Renal cortex interstitium (tissue), 15 donors: ENCODE measurements at places on chromosomes 5 and 9.

DNA sequence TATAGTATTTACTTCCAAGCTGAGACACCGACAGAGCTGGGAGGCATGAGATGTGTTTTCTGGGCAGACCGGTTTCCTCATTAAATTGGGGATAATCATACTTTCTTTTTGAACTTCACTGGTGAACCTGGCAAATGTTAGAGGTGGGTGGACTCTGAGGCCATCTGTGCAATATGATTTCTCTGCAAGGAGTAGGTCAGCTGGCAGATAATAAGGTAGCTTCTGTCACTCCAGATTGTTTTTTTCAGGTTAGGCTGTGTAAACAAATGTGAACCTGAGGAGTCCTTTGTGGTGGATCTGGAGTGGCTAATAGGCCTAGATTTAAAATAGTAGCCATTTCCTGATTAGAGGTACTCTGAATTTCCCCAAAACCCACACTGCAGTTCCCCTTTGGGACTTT is 75.4 kb upstream of the S1PR3 start:
- DNase-seq = no peak

DNA sequence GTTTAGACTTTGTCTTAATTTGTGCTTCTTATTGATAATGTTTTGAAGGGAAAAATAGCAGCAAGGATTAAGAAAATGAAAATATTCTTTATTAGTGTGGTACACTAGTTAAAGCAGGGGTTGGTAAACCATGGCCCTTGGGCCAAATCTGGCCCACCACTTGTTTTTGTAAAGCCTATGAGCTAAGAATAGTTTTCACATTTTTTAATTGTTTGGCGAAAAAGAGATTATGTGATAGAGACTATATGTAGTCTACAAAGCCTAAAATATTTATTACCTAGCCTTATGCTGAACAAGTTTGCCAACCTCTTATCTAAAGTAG is 57.2 kb downstream of the KCNN2 start:
- DNase-seq = no peak

GRCh38 chr5:52015760-52016159 is 632.5 kb downstream of the ISL1 start:
- DNase-seq = no peak

- no peak for DNase-seq
Observed at GRCh38 chr5:161230221-161230620, 316.3 kb downstream of the GABRB2 start.

GRCh38 chr9:120872791-120873502 is 4.0 kb downstream of the PHF19 start:
- DNase-seq = no peak

DNA sequence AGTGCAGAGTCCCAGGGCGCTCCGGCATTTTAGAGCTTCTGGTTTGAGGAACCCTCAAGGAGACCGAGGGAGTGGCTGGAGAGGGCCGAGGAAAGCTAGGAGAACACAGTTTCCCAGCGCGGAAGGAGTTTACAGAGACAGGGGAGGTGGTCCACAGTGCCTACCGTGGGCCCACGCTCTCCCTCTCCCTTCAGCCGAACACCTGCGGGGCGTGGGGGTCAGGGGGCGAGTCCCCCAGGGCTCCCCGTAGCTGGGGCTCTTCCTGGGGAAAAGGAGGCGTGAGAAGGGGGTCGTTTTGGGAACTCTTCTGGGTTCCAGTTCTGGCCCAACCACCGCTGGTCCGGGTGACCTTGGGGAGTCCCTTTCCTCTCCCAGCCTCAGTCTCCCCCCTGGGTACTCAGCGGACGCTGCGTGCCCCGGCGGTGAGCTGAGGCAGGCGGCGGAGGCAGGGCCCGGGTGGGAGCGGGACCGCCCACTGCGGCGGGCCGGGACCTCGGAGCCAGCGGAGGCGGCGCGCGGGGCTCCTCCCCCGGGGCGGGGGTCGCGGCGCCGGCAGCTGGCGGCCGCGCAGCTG is 368 bp upstream of the FRMPD1 start:
- no peak for DNase-seq

GRCh38 chr9:116656501-116656971 is 30.6 kb upstream of the TRIM32 start:
- DNase-seq = no peak

DNA sequence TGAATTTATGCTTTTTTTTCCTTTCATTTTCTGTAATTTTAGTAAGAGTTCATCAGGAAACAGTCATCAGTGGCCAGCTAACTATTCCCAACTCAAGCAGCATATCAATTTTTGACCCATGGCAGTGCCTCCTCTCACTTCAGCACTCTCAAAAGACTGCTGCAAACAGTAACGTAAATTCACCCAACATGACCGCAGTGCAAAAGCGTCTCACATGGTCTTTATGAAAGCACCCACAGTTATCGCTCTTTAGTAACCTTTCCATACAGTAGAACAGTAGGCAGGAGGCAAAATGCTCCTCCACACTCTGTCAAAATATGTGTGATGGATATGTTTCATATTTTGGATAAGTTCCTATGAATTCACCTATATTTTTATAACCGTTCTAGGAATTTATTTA is 48.6 kb downstream of the PARP8 start:
- DNase-seq = no peak

GRCh38 chr9:91711755-91712601 is 238.1 kb downstream of the ROR2 start:
- no peak for DNase-seq

DNA sequence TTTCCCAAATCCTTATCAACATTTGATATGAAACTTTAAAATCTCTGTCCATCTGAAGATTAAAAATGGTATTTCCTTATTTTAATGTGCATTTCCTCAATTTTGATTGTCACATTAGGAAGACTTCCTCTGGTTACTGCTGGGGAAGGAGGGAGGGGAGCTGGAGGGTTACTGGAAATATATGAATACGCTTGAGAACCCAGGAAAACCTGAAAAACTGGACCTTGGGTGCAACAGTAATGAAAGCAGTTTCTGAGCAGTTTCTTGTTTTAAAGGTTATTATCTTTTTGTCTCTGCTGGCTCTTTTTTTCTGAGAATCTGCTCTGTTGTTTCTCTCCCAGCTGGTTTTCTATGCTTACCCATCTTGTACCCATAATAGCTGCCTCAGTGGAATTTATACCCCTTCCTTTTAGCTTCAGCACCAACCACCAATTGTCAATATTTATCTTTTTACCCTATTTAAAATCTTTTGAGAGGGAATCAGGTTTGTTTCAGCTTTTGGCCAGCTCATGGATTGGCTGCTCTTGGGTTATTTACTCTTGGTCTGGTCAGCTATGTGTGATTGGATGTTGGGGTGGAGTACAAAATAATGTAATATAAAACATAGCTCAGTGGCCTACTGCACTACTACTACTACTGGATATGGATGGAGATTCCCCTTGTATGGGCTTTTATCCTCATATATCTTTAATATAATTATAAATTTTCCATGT is 67.4 kb downstream of the UNC13B start:
- no peak for DNase-seq

- DNase-seq = no peak
Observed at GRCh38 chr9:97630591-97630990, 2.6 kb downstream of the TSTD2 start.

DNA sequence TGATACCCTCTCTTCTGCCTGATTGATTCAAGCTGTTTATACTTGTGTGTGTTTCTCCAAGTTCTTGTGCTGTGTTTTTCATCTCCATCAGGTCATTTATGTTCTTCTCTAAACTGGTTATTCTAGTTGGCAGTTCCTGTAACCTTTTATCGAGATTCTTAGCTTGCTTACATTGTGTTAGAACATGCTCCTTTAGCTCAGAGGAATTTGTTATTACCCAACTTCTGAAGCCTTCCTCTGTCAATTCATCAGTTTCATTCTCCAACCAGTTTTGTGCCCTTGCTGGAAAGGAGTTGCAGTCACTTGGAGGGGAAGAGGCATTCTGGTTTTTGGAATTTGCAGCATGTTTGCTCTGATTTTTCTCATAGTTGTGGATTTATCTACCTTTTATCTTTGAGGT is 126.2 kb upstream of the FTMT start:
- DNase-seq = no peak

DNA sequence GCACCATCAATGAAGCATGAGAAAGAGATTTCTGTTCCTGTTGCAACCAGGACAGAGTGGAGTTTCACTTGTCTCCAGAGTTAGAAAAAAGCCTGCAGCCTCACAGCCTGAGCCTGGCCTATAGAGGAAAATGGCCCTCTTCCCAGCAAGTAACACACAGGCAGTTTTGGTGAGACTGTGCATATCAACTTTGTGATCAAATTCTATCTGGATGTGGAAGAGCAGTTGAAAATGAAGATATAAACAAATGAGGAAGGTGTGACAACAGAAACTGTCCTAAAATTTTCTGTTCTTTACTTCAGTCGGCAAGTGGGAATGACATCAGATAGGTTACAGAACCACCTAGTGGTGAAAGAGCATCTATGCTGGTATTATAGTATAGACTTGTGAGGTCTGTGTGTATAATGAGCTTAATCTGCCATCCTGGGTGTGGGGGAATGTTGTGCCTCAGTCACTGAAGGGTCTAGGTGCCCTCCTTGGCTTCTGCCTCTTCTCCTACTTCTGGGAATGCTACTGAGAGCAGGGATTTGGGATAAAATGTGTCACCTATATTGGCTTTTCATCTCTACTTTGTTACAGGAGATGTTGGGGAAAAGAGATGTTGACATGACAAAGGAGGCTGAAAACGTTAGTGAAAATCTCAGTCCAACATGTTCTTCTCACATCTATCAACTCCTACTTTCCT is 28.2 kb downstream of the YIPF5 start:
- DNase-seq = no peak

- no peak for DNase-seq
Observed at GRCh38 chr9:115437418-115437817, 319.5 kb upstream of the TNC start.

- DNase-seq = no peak
Observed at GRCh38 chr5:2508514-2508913, 243.0 kb downstream of the IRX2 start.

DNA sequence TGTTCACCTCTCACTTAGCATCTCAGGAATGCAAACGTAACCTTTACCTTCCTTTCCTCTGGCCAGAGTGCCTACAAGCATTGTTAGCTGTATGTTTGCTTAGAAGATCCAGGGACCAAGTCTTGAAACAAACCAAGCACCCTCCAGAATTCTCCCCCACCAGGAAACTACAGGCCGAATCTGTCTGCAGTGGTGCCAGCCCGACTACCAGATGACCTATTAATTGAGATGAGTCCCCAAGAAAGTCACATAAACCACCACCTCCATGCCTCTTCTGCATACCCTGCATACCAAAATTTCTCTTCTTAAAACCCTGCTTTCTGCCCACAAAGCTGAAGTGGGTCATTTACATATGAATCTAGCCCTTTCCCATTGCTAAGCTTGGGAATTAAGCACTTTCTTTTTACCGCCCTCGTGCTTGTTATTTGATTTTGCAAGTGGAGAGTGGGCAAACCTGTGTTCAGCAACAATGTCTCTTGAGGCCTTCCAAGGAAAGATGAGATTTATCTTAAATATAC is 1239.1 kb downstream of the CDH12 start:
- no peak for DNase-seq

DNA sequence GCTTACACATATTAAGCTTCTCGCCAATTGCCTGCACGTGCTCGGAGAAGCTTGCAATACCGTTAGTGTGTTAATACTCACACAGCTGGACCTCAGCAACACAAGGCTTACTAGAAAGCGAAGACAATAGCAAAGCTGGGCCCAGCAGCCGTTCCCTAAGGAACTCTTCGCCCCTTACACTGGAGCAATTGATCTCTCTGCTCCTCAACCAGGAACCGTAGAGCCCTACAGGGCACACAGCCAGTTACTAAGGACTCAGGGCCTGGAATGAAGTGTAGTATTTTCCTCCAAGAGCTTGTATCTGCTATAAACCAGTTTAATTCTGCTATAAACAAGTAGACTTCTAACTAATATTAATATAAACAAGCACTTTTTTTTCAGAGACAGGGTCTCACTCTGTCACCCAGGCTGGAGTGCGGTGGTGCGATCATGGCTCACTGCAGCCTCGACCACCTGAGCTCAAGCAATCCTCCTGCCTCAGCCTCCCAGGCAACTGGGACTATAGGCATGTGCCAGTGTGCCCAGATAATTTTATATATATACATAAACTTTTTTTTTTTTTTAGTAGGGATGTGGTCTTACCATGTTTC is 67.0 kb upstream of the SIMC1 start:
- no peak for DNase-seq

GRCh38 chr5:173848986-173849596 is 39.1 kb upstream of the CPEB4 start:
- no peak for DNase-seq

GRCh38 chr5:83285661-83286398 is 185.7 kb upstream of the VCAN start:
- DNase-seq = no peak

DNA sequence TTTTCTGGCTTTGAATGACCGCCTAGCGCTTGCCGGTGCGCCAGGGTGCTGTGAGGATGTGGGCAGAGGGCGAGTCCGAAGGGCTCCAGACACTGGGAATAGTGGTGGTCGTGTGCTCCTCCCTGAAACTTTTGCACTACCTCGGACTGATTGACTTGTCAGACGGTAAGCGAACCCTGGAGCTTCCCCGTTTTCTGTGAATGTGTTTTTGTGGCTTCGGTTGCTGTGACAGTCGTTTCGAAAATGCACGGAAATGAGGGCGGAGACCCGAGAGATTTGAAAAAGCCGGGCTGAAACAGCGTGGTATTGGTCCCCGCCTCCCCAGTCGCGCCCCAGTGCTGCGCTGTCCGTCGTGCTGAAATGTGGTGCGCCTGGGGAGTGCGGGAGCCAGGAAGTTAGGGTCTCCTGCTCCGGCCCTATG is 102.5 kb upstream of the GABRP start:
- peak; percentile 85 for DNase-seq

DNA sequence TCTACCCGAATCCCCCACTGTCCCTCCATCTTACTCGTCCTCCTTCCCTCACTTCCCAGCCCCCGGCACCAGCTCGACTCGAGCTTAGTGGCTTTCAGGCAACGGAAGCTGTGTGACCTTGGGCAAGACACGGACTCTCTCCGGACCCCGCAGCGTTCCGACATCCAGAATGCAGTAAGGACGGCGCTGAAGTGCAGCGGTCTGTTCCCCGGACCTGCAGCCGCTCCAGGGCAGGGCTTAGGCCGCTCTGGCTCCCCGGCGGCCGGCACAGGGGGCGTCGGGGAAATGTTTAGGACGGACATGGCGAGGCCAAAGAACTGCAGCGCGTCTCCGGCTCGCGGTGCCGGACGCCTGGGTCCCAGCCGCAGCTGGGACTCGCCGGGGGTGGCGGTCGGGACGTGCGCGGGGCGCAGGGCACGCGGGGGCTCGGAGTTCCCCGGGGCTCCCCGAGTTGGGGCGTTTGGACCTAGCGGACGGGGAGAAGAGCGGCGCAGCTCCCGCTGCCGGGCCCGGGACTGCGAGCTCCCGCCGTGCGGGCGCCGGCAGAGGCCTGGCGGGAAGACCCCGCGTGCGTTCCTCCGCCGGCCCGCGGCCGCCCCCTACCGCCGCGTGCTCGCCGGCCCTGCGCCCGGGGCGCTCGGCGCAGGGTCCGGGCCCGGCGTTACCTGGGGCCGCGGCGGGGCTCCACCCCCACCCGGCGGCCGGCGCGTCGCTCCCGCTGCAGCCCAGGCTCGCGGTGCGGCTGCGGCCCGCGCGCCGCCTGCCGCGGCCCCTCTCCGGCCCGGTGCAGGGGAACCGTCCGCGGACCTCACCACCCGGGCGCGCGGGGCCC is 5.6 kb upstream of the RNF44 start:
- DNase-seq = no peak

GRCh38 chr9:95035846-95036245 is 281.7 kb downstream of the FANCC start:
- DNase-seq = no peak

GRCh38 chr5:1255081-1255561 is 29.9 kb downstream of the SLC6A18 start:
- DNase-seq = no peak

GRCh38 chr9:130104491-130105193 is 50.9 kb downstream of the GPR107 start:
- no peak for DNase-seq

- DNase-seq = peak; percentile 43
Observed at GRCh38 chr5:179732918-179733771, 523 bp downstream of the MAML1 start.
